NCI-H1694 treated with DMSO at 0.1 percent for 48 hours (cell line): ENCODE measurements at places on chromosomes 7 and 10.

DNA sequence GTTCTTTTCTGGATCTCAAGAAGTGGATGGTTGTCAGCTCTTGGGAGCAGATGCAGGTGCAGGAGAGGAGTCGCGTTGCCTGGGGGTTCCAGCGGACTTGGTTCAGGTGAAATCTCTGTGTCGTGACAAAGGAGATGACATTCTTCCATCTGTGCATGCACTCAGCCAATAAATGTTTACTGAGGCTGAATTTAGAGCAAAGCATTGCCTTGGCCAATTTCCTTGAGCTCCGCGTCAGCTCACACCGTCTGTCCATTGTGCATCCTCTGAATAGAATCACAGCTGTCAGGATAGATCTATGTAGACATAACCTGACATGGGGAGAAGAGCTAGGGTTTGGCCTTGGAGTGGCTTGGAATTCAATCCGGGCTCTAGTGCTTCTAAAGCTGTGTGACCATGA, 343.7 kb downstream of the GLRX3 start:
- no peak for DNase-seq

GRCh38 chr10:44946205-44946604, 13.4 kb upstream of the RASSF4 start:
- no peak for DNase-seq

- DNase-seq, result no peak
Observed at GRCh38 chr7:38840736-38841460, 68.1 kb downstream of the VPS41 start.

DNA sequence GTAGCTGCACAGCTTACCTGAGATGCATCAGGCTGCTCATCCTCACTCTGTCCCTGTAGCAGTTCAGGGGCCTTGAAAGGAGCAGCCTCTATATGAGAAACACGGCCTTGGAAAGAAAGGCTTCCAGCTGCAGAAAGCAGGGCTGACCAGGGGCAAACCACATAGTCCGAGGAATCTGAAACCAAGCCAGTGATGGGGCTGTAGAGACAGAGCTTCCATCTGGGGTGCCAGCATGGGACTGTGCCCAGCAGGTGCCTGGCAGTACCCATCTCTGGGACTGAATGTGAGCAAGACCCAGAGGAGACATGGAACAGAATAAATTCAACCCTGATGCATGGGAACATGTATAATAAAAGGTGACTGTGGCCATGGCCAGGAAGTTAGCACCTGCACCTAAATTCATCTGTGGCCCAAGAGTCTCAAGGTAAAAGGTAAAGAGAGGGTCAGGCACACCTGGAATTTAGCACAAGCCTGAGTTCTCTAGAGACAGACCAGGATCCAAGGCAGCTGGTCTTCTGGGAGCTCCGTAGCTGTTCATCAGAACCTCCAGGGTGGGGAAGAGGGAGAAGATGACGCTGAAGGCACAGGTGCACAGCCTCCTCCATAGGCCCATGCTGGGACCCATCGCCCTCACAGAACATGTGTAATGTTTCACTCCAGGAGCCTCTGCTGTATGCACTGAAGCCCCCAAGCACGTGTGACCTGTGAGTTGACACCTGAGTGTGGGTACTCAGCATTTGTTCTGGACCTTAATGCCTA, 25.3 kb downstream of the FRMPD2 start:
- no peak for DNase-seq

DNA sequence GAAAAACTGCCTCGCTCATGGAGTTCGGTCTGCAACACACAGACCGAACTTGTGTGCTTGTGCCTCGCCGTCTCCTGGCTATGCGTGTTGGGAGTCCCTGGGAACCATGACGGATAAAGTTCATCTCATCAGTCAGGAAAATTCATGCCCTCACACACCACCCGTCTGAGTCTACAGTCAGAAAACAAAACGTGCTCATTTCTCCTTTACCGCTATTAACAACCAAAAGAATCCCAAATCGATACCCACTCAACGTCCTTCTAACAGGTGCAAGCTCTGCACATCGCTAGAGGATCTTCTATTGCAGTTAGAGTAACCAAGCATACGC, 13.6 kb downstream of the CNPY1 start:
- no peak for DNase-seq

DNA sequence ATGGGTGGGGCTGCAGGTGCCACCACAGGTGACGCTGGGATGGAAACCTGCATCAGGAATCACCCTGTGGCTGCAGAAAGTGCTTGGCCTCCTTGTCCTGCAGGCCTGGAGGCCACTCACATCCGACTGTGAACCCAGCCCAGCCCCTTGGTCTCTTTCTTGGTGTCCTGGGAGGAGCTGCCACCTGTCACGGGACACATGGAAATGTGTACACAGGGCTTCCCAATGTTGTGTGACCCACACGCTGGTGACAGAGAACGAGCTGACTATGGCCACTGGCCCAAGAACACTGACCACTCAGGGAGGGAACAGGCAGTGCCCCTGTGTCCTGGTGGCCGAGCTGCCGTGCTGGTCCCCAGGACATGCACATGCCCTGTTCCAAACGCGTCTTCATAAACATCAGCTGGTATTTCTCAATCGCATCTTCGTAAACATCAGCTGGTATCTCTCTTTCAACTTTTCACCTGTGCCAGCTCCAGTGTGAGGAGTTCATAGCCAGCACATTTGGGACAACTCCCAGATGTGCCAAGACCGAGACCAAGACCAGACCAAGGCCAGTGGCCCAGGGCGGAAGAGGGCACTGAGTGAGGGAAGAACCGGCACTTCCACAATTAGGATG, 57.9 kb upstream of the INPP5A start:
- no peak for DNase-seq

DNA sequence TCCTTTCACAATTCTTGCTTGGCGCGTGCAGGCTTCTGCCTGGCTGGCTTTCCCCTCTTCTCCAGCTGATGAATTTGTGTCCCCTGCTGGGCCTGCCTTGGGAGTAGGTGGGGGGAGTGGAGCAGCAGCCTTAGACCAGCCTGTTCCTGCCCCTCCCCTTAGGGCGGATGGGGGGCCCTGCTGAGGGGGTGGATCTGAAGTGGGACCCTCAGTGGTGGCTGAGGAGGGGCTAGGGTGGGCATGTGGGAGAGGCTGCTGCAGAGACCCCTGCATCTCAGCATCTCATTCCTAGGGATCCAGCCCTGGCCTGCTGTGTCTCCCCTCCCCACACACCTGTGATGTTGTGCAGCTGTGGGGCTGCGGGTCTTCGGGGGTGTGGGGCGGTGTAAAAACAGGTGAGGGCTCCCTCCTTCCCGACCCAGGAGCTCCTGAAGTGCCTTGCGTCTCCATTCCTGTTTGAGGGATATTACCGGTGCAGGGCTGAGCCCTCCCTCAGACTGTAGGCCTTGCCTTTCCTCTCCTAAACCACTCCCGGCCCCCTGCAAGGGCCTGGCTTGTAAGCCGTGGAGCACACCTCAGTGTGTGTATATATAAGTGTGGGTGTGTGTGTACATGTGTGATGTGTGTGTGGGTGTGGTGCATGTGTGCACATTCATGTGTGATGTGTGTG, 24.7 kb downstream of the ADCYAP1R1 start:
- no peak for DNase-seq

DNA sequence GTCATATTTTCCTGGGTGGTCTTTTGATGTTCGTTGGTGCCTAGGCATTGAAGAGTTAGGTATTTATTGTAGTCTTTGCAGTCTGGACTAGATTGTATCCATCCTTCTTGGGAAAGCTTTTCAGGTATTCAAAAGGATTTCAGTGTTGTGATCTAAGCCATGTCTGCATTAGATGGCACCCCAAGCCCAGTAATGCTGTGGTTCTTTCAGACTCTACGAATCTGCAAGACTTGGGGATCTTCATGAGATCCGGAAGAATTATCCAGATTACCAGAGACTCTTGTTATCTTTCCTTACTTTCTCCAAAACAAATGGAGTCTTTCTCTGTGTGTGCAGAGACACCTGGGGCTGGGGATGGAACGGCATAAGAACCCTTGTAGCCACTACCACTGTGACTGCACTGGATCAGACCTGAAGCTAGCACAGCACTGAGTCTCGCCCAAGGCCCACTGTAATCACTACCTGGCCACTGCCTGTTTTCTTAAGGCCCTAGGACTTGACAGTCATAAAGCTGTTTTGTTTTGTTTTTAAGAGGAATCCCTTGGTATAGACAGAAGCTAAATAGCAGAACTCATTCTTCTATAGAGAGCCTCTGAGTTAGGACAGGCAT, 75.5 kb downstream of the MARCHF5 start:
- DNase-seq, result no peak

- no peak for DNase-seq
Observed at GRCh38 chr10:90665905-90666662, 191.8 kb downstream of the HTR7 start.

- DNase-seq, result no peak
Observed at GRCh38 chr7:155872678-155873369, 60.6 kb upstream of the SHH start.

DNA sequence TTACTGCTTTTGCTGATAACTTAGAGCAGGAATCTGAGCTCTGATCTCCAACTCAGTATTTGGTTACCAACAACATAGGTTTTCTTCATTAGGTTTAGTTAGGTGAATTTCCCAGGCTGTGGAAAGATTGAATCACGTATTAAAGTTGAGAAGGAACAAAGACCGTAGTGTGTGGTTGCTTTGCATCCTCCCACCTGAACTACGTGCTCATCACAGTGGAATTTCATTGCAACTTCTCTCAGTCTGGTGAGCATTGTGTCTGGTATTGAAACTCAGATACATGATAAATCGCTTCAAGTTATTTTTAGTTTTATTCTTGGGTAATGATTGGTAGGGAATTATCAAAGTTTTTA, 139.4 kb upstream of the AKR1E2 start:
- DNase-seq, result no peak

- no peak for DNase-seq
Observed at GRCh38 chr7:26580711-26581110, 283.7 kb downstream of the SKAP2 start.

DNA sequence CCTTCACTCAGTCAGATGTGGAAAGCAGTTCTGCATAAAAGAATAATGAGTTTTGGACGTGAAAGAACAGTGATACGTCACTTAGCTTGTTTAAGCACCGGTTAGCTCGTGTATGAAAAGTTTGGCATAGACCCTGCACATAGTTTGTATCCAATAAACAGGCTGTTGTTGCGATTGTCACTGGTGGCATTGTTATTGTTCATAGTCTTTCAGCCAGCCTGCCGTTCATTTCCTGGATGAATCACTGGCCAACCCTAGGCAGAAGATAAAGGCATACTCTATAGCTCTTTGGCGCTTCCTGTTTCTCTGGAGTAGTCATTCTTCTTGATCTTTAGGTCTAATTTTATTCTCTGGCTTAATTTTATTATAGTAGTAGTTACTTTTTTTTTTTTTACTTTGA, 57.8 kb upstream of the ANKRD30A start:
- no peak for DNase-seq

DNA sequence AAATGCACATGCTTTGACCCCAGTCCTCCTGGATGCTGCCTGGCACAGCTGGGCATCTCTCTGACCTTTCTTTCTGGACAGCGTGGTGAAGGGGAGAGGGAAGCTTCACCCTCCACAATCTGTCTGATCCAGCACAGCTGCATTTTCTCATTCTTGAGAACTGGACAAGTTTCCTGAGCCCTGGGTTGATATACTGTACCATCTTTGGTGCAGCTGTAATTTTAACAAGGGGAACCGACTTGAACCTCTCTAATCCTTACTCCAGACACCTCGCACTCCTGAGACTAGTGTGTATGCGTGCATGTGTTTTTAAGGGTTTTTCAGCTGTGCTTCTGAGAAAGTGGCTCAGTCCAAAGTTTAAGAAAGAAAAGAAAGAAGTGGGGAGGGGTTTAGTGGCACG, 655.7 kb downstream of the INHBA start:
- no peak for DNase-seq

GRCh38 chr7:105567024-105567423, 14.3 kb downstream of the EFCAB10 start:
- no peak for DNase-seq
